ENCODE measurements at places on chromosomes 1 and 21.

GRCh38 chr1:233655301-233655740 is 41.4 kb downstream of the KCNK1 start:
- DNase-seq = no peak

DNA sequence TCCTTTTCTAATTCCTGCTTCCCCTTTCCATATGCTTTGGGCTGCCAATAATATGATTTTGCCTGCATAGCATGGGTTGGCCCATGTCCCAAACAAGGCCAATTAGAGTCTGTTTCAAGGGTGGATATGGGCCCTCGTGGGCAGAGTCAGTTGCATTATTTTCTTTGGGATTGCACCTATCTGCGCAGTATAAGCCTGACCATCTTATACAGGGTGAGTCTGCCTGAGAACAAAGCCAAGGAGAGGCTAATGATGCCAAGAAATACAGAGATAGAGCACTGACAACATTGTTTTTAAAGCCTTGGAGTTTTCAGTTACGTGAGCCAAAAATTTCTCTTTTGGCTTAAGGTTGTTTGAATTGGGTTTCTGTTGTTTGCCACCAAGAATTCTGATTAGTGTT is 18.6 kb downstream of the OVAAL start:
- DNase-seq = no peak

GRCh38 chr1:20185834-20186782 is at the start of the genes PLA2G2C and UBXN10:
TSS of gene PLA2G2C (minus strand) at chr1:20186518. CDS start at chr1:20177363, 9,155 bp downstream.
TSS of gene UBXN10 (plus strand) at chr1:20186096. CDS start at chr1:20190562, 4,466 bp downstream.
- DNase-seq = no peak

GRCh38 chr1:110286564-110286963 is 52.6 kb upstream of the RBM15 start:
- DNase-seq = no peak

GRCh38 chr1:17696417-17697301 is 58.5 kb upstream of the ACTL8 start:
- DNase-seq = no peak

DNA sequence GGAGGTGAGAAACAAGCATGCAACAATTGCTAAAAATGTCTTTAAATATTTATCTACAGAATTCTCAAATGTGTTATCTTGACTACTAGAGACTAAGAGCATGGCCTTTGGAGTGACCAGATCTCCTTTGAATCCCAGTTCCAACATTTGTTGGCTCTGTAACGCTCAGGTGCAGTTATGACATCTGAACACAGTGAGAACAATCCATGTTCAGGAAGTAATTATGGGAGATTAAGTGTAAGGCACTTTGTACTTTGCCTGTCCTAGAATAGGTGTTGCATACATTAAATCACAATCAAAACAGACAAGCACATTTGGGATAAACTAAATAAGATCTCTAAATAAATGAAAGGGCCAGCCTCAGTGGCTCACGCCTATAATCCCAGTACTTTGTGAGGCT is 454.5 kb downstream of the SMYD3 start:
- DNase-seq = no peak

GRCh38 chr1:245686446-245687030 is 531.8 kb downstream of the KIF26B start:
- no peak for DNase-seq

GRCh38 chr1:25810341-25811299 is 9.1 kb upstream of the MTFR1L start:
- peak; percentile 82 for DNase-seq

DNA sequence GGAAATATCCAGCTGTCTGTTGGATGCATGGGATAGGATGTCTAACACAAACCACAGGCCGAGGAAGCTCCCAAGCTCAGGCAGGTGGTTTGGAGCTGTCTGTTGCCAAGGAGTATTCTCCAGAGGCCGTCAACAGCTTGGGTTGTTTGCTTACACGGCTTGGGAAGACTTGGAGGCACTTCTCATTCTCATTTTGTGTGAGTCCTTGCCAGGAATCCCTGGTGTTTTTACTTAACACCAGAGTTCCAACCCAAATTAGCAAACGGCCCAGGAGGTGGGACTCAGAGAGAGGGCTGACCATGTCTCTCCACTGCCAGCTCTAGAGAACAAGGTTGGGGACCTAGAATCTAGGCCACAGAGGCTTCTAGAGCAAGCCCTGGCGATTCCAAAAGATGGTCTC is 72.7 kb upstream of the FAM20B start:
- no peak for DNase-seq

DNA sequence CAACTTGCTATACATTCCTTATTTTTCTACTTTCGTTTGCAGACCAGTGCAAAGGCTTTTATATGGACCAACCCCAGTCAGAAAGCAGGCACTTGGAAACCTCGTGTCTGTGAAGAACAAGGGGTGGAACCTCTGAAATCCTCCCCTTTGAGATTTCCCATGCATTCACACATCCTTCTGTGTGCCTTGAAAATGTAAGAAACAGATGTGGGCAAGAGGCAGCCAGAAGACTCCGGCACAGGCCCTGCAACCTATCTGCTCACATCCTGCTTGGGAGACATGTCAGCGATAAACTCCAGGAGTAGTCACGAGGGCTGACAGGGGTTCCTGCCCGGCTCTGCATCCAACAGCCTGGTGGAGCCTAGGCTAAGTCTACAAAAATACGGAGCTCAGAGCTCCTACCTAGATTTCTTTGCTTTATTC is 42.5 kb downstream of the ETS2 start:
- DNase-seq = no peak

DNA sequence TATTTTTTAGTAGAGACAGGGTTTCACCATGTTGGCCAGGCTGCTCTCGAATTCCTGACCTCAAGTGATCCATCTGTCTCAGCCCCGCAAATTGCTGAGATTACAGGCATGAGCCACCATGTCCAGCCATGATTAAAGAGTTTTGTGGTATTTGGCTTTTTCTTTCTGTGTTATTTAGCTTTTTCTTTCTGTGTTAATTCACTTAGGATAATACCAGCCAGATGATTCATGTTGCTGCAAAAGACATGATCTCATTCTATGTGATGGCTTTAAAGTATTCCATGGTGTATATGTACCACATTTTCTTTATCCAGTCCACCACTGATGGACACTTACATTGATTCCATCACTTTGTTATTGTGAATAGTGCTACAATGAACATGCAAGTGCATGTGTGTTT is 1135.2 kb downstream of the AMY1C start:
- DNase-seq = no peak

DNA sequence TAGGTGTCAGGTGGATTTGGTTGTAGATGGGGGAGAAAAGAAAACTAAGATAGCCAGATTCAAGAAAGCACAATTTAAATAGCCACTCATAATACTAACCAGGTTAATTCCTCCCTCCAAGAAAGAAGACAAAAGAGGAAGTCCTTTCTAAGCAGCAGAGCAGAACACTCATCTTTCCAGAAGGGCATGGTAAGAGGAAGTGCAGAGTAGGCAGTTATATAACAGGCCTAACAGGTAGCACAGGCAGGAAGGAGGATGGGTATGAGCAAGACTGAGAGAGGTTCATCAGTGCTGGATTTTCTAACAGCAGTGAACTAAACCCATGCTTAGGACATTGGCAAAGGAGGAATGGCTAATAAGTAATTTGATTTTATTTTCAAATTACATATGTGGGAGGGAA is 517.5 kb downstream of the PLPP3 start:
- no peak for DNase-seq

- no peak for DNase-seq
Observed at GRCh38 chr1:6585081-6585722, 5.4 kb downstream of the ZBTB48 start.

DNA sequence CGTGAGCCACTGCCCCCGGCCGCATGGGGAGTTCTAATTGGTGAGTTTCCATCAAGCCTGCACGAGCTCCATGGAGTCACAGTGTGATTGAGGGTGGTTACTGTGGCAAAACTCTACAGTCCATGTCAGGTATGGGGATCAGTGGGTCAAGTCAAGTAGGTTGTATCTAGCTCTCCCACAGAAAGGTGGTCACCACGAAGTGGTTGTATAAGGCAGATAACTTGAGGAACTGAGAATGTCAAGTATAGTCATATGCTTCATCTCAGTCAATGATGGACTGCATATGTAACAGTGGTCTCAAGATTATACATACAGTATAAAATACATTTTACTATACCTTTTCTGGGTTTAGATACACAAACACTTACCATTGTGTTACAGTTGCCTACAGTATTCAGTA is 348.6 kb upstream of the ZP4 start:
- DNase-seq = no peak

GRCh38 chr21:42650441-42651421 is 2.7 kb upstream of the PDE9A start:
- DNase-seq = no peak

DNA sequence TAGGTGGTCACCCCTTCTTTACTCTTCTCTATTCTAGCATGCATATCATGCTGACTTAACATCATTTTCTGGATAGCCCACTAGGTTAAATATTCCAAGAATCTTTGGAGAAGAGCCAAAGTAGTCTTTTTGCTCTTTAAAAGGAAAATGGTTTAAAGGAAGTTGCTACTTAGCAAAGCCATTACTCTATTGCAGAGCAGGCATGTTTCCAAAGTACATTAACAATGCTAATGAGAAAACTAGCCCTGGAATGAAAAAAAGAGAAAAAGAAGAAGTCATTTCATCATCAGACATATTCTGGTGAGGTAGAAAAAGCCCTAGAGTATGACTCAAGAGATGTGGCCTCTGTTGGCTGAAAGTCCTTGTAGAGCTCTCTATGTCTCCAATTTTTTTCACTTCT is 74.0 kb downstream of the NUF2 start:
- no peak for DNase-seq

GRCh38 chr1:205983925-205984725 is 19.1 kb downstream of the RAB7B start:
- no peak for DNase-seq

DNA sequence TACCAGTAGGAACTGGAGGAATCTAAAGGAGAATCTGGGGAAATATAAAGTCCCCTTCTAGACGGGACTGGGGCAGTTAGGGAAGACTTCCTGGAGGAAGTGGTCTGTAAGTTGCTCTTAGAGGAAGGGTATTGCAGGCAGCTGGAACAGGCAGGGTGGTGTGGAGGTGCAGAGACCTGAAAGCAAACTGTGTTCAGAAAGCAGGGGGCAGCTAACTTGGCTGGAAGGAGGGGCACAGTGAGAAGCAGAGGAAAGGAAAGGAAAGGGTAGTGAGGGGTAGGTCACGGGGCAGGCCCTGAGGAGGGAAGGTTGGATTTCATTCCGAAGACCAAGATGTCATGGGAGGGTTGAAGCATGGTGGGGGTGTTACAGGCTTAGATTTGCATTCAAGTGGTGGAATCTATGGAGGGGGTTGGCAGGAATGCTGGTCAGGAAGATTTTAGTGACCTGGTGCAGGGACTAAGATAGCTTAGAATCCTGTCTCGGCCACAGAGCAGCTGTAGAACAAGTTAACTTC is 240.7 kb downstream of the FOXD2 start:
- DNase-seq = no peak

DNA sequence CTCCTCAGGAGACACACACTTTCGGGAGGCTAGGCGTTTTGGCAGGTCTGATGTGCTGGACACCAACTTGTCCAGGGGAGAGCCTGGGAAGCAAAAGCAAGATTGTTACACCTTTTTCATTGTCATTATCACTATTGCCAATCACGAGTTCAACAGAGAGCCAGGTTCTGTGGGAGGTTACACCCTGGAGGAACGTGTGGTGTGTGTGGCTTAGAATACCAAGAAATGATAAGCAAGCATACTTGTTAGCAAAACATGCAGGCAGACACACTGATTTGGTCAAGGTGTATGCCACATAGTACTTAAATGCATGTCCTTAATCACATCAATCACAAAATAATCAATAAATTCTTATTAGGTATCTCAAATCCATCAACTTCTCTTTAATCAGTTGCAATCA is 16.1 kb downstream of the HMGCS2 start:
- no peak for DNase-seq

GRCh38 chr1:53536606-53537005 is 77.4 kb downstream of the DMRTB1 start:
- DNase-seq = no peak

DNA sequence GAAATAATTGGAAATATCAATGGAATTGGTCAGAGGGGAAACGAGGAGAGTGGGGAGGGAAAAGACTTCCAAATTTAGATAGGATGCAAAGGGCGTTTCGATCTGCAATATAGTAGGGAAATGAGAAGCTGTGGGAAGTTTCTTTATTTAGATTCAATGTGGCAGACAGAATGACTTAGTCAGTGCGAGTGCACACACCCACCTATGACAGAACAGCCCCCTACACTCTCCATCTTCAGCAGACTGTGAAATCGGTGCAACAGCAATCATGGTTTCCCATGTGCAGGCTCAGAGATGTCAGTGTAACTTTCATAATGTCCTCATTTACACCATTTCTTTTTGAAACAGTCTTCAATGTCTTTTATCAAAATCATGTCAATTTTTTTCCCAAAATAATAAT is 46.0 kb downstream of the DIP2A start:
- no peak for DNase-seq

GRCh38 chr1:5456090-5456811 is 536.0 kb downstream of the NPHP4 start:
- DNase-seq = no peak

- no peak for DNase-seq
Observed at GRCh38 chr1:61254634-61255357, 172.4 kb downstream of the NFIA start.

- DNase-seq = no peak
Observed at GRCh38 chr1:215400741-215401140, 166.4 kb upstream of the KCTD3 start.

GRCh38 chr1:100927276-100927675 is 31.4 kb downstream of the SLC30A7 start:
- no peak for DNase-seq
